ENCODE measurements at places on chromosomes 12 and 14.
A peak's percentile ranks its signal among the peaks of the same experiment; 100 is the strongest.

GRCh38 chr14:93040982-93041381 lies 74.7 kb downstream of the ITPK1 start:
- DNase-seq, result no peak

- DNase-seq, result peak; percentile 73
Measured at GRCh38 chr12:117836999-117837736, 131.6 kb downstream of the KSR2 start.

DNA sequence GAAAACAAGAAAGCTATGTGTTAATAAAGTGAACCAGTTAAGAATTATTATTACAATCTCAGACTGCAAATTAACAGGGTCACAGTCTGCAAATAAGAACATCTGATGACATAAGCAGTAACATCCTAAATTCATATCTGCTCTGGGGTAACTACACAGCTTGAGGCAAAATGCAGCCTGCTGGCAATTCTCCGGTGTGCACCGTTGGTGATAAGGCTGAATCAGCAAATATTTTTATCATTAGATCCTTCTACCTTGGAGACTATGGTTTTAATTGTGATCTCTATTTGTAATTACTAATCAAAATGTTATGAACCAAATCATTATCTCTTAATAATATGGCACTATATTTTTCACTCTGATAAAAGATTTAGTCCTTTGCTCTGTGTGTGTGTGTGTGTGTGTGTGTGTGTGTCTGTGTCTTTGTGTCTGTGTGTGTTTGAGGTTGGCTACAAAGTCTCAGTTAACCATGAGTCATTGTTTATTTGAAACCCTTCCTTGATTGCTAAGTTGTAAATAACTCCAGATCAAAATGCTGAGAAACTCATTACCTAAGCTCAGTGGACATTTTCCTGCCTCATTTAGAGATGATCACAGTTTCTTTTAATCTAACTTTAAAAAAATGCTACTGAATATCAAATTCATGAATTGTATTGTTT lies 442.6 kb downstream of the GXYLT1 start:
- DNase-seq, result no peak

DNA sequence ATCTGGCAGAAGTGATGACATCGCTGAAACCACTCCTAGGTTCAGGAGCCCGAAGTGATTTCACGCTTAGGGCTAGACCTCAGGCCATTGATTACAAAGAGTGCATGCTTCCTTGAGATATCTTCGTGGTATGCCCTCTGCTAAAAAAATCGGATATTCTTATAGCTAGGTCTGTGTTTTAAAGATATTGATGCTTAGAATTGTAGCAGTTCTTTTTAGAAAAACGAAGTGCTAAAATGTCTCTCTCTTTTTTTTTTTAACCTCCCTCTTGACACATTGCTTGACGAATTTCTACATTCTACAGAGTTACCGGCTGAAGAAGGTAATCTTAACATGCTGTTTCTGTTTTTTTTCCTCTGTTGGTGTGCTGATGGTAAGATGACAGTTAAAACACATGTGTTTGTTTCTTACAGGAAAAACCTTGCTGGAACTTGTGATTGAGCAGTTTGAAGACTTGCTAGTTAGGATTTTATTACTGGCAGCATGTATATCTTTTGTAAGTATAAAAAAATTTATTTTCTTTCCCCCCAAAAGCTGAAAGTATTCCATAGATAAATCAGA lies 1.3 kb downstream of the ATP2A2 start:
- DNase-seq, result no peak

DNA sequence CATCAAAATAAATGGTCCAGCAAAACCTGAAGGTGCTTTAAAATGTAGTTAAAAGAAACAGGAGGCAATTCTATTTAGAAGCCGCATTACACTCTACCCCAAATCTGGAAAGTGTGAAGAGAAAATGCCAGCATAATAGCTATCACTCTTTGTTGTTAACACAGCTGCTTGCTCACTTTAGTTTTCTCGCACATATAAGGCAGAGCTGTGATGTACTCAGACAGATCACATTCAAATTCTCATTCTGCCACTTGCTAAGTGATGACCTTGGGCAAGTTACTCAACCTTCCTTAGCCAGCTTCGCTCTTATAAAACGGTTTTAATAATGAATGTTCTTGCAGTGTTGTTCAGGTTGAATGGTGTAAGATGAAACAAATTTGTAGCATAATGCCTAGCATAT lies 56.0 kb upstream of the MGAT4C start:
- no peak for DNase-seq

- DNase-seq, result no peak
Measured at GRCh38 chr12:74985986-74986319, 223.7 kb downstream of the KCNC2 start.

- DNase-seq, result no peak
Measured at GRCh38 chr14:104886690-104887622, 21.9 kb downstream of the CEP170B start.

DNA sequence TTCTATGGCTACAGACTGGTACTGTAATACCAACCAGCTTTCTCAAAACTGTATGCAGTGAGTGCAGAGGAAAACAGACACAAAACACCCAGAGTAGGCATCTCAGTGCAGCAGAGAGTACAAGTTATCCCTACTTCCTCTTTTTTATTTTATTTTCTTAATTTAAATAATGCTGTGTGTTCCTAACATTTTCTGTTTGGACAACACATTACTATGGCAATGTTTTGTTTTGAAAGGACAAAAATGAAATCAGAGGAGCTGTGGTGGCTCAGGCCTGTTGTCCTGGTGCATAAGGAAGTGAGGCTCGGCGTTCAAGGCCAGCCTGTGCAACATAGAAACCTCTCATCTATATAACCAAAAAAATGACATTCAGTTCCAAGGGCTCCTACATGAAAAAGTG lies 33.7 kb upstream of the SELPLG start:
- DNase-seq, result no peak

- DNase-seq, result no peak
Measured at GRCh38 chr12:89484470-89484869, 40.1 kb downstream of the GALNT4 start.

DNA sequence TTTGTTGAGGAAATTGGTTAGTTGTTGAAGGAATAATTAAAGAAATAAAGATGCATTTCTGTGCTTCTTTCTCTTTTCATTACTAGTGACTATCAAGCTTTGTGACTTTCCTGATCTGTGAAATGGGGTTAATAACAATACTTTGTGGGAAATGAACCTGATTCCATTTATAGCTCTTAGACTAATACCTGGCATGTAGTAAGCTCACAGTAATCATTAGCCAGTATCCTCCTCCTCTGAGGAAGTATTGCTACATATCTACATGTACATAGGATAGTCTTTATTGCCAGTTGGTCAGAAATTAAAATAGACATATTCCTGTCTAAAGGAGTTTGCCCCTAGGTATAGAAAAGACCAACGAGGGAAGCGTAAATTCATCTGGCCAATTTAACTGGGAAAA lies 1.8 kb upstream of the CCDC198 start:
- DNase-seq, result no peak

DNA sequence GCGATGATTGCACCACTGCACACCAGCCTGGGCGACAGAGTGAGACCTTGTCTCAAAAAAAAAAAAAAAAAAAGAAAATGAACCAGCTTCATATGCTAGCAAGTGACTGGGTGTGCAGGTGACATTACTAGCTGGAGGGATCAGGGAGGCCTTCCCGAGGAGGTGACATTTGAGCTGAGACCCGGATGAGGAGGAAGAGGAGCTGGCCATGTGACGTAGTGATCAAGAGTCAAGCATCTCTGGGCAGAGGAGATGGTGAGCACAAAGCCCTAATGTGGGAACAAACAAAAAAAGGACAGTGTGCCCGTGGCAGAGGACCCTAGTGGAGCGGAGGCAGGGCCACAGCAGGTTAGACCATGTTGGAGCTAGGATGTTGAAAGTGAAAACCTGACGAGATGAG lies 3.5 kb upstream of the PTPN6 start:
- no peak for DNase-seq

- DNase-seq, result no peak
Measured at GRCh38 chr14:24518851-24519250, 10.8 kb upstream of the CMA1 start.

GRCh38 chr14:88879022-88879421 lies 54.6 kb downstream of the TTC8 start:
- no peak for DNase-seq

- peak; percentile 83 for DNase-seq
Measured at GRCh38 chr12:92702754-92703679, at the start of gene PLEKHG7. Gene PLEKHG7 (plus strand): TSS chr12:92702989. CDS start chr12:92706632, 3,643 bp downstream.

GRCh38 chr12:87981495-87981894 lies 47.7 kb downstream of the C12orf50 start:
- DNase-seq, result no peak

- DNase-seq, result no peak
Measured at GRCh38 chr14:92877757-92878431, 45.1 kb upstream of the CHGA start.
